ENCODE measurements at places on chromosomes 3 and 15. TPM values are rescaled to one million over a fixed set of nuclear protein-coding genes. Genes with fewer than 3 reads are reported as not detected.

The LCTL gene
- 0.12 TPM for total RNA-seq

The CYP1A1 gene
- 0.45 TPM for total RNA-seq

The DLEC1 gene
- total RNA-seq, result under 0.01 TPM

The TFDP2 gene
- 18.1 TPM for total RNA-seq

The TNIK gene
- 27.4 TPM for total RNA-seq

The PYGO1 gene
- total RNA-seq, result 5.0 TPM

All from smooth muscle cell of the coronary artery (primary cell).